Neuronal stem cell (in vitro differentiated cells): ENCODE measurements at places on chromosomes 2 and 18.

DNA sequence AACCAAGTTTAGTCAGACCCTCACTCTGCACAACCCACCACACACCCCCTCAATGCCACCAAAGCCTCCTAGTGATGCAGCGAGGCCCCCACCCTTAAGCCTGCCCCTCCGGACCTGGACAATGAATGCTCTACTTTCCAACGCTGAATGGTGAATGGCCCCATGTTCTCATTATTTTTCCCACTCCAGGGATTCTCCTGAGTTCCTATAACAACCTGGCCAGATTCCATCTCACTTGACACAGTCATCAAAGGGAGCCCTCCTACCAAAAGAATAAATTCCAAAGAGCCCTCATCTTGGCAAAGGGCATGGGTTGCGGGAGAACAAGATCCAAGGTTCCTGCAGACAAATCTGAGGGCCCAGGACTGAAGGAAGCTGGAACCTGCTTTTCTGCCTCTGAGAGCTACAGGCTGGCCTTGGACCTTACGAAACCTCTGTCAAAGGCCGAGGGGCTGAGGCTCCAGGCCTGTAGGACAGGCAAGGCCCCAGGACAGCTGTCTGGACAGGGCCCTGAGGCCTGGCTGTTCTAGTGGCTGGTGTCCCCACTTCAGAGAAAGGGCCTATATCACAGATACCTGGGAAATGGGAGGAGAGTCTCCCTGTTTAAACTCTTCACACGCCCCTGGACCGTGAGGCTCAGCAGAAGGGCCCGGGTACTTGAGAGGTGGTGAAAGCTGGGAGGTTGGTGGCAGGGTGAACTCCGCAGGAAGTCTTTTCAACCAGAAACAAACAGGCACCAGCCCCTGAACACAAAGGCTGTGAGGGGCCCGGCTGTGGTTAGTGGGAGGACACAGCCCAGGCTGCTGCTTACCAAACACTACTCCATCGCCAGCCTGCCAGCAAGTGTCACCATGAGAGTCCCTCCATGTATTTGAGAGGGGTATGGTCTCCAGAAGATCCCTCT lies 27.3 kb downstream of the SFXN5 start:
- H3K27ac ChIP-seq = no peak overlapping the region
- no peaks in the 10 kb centered on the region for H3K36me3 ChIP-seq
- peaks cover 18% of the 10 kb centered on the region for H3K4me1 ChIP-seq
- DNase-seq = no peak
- no peaks in the 10 kb centered on the region for H3K27me3 ChIP-seq
- no peak overlapping the region for H3K4me3 ChIP-seq

- no peak for DNase-seq
- H3K36me3 ChIP-seq = no peaks in the 10 kb centered on the region
- H3K4me1 ChIP-seq = peaks cover 5% of the 10 kb centered on the region
Observed at GRCh38 chr2:224429441-224429810, 27.5 kb upstream of the FAM124B start.

DNA sequence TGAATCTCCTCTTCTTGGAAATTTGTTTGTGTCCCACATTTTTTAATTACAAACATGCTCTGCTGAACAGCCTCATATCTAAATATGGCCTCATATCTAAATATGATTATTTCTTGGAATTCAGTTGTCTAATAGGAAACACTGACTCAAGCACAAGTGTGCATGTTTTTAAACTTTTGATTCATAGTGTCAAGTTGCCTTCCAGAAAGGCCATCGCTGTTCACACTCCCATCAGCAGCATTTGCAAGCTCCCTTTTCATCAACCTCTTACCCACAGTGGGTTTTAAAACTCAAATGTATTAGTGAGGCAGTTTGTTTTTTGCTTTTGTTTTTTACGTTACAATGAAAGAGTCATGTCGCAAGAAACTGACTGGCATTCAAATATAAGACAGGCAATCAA lies 65.2 kb upstream of the SMAD2 start:
- no peaks in the 10 kb centered on the region for H3K36me3 ChIP-seq
- peaks cover 6% of the 10 kb centered on the region for H3K4me1 ChIP-seq
- no peaks in the 10 kb centered on the region for H3K27me3 ChIP-seq
- DNase-seq = no peak
- H3K4me3 ChIP-seq = no peak overlapping the region

DNA sequence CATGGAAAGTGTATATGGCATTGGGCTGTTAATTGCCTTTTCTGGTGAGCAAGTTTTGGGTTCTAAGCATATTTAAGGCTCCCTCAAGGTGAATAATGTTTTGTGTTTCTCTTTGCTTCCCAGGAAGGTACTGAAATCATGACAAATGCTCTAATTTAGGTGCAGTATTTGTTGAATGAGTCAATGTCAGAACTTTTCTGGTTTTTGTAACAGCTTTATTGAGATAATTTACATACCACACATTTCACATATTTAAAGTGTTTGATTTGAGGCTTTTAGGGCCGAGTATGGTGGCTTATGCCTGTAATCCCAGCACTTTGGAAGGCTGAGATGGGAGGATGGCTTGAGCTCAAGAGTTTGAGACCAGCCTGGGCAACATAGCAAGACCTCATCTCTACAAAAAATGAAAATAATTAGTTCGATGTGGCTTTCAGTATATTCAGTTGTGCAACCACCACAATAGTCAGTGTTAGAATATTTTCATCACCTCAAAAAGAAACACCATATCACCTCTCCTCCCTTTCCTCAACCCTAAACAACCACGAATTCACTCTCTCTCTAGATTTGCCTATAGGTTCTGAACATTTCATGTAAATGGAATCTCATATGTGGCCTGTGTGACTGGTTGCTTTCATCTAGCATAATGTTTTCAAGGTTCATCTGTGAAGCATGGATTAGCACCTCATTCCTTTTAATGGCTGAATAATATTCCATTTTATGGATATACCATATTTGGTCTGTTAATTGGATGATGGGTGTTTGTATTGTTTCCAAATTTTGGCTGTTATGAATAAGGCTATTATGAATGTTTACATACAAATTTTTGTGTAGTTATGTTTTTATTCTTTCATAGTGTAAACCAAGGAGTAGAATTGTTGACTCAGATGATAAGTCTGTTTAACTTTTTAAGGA lies 54.9 kb downstream of the MGAT5 start:
- H3K27ac ChIP-seq = no peak overlapping the region
- no peak for DNase-seq
- H3K4me1 ChIP-seq = no peaks in the 10 kb centered on the region
- no peaks in the 10 kb centered on the region for H3K27me3 ChIP-seq

- H3K36me3 ChIP-seq = no peaks in the 10 kb centered on the region
- no peaks in the 10 kb centered on the region for H3K4me1 ChIP-seq
- DNase-seq = no peak
- no peak overlapping the region for H3K4me3 ChIP-seq
Observed at GRCh38 chr2:14303366-14304115, 329.0 kb upstream of the LRATD1 start.

DNA sequence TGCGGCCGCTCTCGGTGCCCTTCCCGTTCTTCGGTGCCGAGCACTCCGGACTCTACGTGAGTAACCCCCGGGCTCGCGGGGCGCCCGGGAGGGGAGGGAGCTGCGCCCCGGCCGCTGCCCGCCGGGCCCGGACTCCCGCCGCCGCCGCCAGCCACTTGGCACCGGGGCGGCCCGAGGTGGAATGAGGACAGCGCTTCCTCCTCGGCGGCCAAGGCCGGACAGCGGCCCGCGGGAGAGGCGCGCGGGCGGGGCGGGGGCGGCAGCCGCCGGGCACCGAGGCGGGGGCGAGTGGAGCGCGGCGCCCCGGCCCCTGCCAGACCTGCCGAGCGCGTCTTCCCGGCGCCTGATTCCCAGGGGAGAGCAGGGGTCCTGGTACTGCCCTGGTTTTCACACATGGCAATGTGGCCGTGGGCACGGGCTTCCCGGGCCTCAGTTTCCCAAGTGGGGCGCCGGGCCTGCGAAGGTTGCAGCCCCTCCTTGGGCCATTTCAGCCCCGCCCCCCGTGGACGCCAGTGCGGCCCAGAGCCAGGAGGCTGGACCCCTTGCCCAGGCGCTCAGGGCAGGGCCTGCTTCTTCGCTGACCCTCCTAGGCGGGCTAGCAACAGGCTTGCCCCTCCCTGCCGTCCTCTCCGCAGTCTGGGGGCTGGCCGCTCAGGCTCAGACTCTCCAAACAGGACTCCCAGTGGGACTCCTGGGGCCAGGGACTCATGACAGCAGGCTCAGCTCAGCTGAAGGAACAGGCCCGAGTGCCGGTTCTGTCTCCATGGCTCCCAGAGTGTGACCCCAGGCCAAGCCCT lies 775 bp downstream of the SNED1 start:
- H3K27me3 ChIP-seq = peaks cover 76% of the 10 kb centered on the region
- H3K4me3 ChIP-seq = peak overlapping the region; percentile 15
- H3K36me3 ChIP-seq = no peaks in the 10 kb centered on the region
- no peak for DNase-seq
- peaks cover 7% of the 10 kb centered on the region for H3K4me1 ChIP-seq

DNA sequence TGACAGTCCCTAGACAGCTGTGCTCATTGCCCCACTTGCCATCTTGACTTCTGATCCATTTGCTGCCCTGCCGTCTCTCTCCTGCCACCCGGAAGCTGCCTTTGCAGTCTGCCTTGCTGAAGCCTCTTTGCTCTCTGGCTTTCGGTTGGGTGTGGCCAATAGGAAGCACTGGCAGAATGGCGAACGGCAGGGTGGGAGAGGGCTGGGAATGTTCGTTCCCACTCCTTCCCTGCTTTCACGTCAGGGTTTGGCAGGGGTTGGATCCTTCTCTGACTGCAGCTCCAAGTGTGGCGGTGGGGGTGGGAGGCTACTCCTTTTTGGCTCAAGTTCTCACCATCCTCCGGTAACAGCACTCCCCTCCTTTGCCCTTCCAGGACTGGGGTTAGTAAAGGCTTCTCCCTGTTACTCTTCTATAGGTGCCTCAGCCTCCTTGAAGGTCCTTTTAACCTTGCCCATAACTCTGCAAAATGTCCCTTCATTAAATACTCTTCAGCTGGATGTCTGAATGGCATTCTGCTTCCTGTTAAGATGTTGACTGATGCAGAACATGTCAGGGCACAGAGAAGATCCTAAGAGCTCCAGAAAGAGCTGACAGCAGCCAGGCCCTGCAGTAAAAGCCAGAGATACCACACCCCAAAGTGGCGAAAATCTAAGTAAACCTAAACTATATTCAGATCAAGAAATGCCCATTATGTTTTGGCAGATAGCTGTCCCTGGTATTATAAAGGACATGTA lies 299.7 kb downstream of the CDCA7 start:
- H3K4me3 ChIP-seq = peak overlapping the region; percentile 52
- H3K36me3 ChIP-seq = no peaks in the 10 kb centered on the region
- no peaks in the 10 kb centered on the region for H3K27me3 ChIP-seq
- DNase-seq = no peak

GRCh38 chr18:47254341-47254939 lies 3.0 kb upstream of the SKOR2 start:
- H3K27me3 ChIP-seq = peaks cover 85% of the 10 kb centered on the region
- H3K36me3 ChIP-seq = no peaks in the 10 kb centered on the region
- H3K27ac ChIP-seq = no peak overlapping the region
- peaks cover 2% of the 10 kb centered on the region for H3K4me1 ChIP-seq
- H3K4me3 ChIP-seq = no peak overlapping the region

DNA sequence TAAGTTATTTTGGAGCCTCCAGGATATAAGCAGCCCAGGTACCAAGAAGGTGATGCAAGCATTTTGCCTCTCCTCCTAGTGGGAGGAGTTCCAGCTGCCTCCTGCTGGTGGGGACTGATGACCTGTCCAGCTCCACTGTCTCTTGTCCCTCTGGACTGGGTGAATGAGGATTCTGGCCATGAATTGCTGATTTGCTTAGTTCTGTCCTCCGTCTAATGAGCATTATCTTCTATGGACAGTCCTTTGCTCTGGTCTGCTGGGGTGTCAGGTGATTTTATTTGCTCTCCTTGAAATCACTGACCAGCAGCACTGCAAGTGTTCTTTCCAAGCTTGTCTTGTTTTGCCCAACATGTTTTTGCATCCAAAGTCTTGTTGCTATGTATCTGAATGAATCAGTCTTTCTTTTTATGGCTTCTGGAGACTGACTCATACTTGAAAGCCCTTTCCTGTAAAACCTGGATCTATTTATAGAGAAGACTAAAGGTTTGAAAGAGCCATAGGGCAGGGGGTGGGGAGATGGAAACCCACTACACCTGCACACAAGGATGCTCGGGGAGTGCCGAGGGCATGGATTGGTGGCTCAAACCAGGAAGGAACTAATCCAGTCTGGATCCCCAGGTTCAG lies 40.5 kb upstream of the EFHD1 start:
- no peaks in the 10 kb centered on the region for H3K36me3 ChIP-seq
- no peak for DNase-seq
- H3K27ac ChIP-seq = no peak overlapping the region
- H3K4me1 ChIP-seq = no peaks in the 10 kb centered on the region
- no peaks in the 10 kb centered on the region for H3K27me3 ChIP-seq

GRCh38 chr18:46423226-46423805 lies 233.7 kb downstream of the LOXHD1 start:
- H3K27me3 ChIP-seq = no peaks in the 10 kb centered on the region
- peaks cover 10% of the 10 kb centered on the region for H3K4me1 ChIP-seq

DNA sequence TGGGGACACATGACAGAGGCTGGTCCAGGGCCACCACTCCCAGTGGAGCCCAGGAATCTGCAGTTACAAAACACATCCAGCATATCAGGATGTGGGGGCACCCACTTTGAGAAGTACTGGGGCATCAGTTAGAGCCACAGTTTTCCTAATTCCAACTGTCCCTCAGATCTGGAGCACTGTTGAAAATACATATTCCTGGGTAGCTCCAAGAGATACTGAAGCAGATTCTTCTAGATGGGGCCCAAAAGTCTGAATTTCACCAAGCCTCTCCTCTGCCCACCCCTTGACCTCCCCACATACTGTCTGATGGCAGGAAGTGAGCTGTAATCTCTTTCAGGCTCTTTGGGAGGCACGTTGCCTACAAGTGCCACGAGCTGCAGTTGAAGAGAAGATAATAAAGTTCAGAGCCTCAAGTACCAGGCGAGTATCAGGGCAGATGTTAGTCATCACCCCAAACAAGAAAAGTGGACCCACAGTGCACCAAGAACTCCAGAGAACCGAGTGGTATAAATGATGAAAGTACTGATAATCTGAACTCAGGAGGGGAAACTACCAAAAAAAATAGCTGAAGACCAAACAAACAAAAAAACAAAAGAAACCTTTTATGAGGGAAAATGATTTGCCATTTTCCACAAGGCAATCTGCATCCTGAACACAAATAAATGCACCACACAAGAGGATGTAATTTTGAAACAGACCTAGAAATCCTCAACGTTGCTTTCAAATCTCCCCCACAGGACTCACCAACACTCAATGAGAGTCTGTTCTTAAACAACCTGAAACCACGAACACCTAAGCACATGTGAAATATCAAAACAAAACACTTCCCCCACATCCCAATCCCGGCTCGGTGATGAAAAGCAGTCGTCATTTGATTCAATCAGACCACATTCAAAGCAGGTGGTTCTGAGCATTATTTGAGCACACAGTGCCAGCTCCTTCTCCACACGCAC lies 98.7 kb downstream of the TCF4 start:
- no peak for DNase-seq
- H3K27ac ChIP-seq = no peak overlapping the region
- no peak overlapping the region for H3K4me3 ChIP-seq

DNA sequence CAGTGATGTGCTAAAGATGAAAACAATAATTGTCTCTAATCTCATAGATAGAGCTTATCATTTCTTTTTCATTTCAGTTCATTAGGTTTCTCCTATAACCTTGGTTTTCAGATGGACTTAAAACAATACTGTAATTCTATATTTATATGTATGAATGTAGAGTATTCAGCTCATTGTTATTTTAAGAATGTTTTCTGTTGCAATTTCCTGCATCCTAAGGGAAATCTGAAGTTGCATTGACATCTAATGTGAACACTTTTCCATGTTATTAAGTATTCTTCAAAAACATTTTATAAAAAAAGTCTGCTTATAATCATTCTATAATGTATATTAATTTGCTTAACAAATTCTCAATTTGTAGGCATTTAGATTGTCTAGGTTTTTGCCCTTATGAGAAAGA lies 288.9 kb downstream of the XIRP2 start:
- DNase-seq = no peak
- no peak overlapping the region for H3K27ac ChIP-seq
- H3K4me1 ChIP-seq = no peaks in the 10 kb centered on the region
